ENCODE measurements at places on chromosomes 3 and 15. TPM values are rescaled to one million over a fixed set of nuclear protein-coding genes. Genes with fewer than 3 reads are reported as not detected.

DNA sequence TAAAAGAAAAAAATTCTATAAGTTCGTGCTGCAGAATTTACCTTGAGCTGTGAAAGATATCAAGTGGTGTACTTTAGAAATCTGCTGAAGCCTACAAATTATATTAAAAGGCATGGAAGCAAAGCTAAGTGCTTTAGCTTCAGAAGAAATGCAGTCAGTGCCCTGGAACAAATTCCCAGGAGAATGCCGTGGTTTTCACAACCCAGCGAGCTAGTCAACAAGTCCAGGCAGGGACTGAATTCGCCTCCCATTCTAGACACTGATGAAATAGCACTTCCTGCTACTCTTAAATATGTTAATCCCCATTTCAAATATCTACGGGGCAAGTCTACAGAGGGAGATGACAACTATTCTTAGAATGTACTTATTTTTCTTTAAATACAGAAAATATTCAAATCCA is 326.4 kb upstream of the IGF1R start:
- DNase-seq = no peak

DNA sequence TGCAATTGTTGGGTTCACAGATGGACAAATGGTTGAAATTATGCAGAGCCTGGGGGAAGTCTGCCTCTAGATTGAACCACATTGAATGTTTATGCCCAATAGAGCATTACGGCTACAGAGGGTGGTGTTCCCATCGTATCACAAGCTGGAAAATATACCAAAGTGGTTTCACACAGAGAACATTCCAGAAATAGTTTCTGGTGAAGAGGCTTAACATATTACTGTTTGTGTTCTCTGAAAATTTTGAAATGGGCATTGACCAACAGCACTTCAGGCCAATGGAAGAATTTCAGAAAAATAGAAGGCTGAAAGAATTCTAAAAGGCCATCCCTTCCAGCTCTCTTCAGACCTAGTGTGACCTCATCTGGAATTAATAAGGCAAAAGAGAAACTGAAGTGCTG is 203.9 kb downstream of the NEK10 start:
- DNase-seq = peak; percentile 63

GRCh38 chr3:48243886-48244285 is 3.0 kb downstream of the ZNF589 start:
- no peak for DNase-seq

FAM107A gene
- 2.1 TPM for polyA plus RNA-seq

GRCh38 chr3:14274999-14275961 is 96.7 kb downstream of the LSM3 start:
- DNase-seq = no peak

DNA sequence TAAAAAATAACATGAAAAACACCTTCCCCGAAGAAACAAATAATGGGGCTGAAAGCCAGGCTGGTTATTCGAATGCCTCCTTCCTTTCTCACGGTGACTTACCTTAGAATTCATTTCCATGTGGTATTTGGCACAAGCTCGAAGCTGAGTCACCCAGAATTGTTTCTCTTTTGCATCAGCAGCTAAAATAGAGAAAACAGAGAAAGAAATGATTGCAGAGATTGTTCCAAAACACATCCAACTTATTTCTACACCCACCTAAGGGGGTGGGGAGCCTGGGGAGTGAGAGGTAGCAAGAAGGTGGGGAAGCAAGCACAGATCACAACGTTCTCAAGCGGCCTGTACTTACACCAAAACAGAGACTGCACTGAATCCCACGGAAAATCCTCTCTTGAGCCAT is 104.7 kb downstream of the OSBPL10 start:
- DNase-seq = peak; percentile 36

DNA sequence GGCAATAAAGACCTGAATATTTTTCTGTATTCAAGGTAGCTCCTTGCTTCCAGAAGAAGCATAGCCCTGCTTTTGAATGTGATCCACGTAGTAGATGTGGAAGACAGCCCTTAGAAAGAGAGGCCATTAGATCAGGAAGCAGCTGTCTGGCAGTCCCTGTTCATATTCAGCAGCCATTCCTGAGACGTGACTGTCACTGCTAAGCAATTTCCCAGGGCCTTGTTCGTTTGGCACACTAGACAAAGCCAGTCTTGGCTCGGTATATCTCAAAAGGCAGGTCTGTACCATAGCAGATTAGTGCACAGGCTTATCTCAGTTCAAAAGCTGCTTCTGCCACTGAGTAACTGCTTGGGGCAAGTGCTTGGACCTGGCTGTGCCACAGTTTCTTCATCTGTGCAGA is 287.8 kb upstream of the MCTP2 start:
- peak; percentile 31 for DNase-seq

- no peak for DNase-seq
Observed at GRCh38 chr3:59446775-59447465, 397.1 kb upstream of the CFAP20DC start.

LINGO1 gene
- 7.6 TPM for polyA plus RNA-seq

- DNase-seq = no peak
Observed at GRCh38 chr3:71927505-71928066, 142.6 kb upstream of the PROK2 start.

DNA sequence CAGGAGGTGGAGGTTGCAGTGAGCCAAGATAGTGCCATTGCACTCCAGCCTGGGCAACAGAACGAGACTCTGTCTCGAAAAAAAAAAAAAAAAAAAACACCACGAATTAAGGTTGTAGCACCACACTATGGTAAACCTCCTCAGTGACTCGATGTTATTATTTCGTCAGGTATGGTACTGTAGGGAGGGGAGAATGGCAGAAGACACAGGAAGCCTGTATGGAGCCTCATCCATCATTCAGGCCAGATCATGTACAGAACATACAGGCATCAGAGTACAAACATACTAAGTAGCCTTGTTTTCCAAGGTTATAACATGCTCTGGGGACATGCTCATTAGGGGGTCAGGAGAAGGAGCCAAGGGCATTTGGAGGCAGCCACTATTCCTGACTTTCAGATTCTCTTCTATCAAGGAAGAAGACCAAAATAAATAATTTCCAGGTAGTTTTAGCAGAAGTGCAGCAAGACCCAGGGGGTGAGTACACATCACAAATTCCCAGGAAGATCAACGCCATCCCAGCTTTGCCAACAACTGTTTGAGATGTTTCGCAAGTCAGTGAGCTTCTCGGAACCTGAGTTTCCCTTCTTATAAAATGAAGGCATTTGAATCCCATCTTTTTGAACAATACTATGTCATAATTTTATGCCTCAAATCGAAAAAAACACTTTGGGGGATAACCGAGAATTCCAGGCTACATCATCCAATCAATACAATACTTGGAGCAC is 79.8 kb downstream of the FOXP1 start:
- DNase-seq = no peak

DNA sequence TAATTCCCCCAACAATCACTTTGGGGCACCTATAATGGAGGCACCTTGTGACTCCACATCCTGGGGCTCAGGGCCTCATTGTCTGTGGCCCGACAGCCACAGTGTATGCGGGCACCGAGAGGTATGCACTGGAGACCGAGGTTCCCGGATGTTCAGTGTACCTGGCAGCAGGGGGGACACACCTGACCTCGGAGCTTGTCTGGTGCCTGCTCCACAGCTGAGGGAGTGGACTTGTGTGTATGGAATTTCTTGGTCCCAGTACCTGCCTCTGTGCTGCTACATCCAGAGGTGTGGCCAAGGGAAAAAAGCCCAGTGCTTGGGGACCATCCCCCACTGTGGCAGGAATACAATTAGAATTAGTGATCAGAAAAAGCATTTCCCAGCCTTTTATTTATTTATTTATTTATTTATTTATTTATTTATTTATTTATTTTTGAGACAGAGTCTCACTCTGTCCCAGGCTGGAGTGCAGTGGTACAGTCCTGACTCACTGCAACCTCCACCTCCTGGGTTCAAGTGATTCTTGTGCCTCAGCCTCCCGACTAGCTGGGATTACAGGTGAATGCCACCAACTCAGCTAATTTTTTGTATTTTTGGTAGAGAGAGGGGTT is 8.8 kb upstream of the AEN start:
- no peak for DNase-seq

GRCh38 chr3:56812754-56813652 is 11.3 kb upstream of the ARHGEF3 start:
- no peak for DNase-seq

GPR27 gene
- polyA plus RNA-seq = 2.7 TPM

OCA2 gene
- 2.5 TPM for polyA plus RNA-seq

DNA sequence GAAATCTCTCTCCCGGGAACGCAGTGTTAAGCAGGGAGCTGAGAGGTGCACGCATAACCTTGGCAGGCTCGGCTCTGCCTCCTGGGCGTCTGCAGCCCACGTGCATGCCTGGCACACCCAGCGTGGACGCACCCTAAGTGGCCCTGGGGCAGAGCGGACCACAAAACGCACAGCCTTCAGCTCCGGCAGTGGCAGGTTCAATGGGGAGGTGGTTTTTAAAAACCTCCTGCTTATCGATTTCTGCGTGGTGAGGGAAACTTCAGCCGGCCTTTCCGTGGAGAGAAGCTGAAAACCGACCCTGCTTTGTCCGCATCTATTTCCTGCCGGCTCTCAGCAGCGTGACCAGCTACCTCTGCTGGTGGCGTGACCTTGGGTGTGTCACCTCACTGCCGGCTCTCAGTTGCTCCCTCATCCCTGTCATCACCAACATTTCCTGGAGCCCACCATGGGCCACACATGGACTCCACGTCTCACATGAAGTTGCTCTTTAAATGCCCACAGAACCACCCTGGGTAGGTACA is 134.8 kb upstream of the MEF2A start:
- no peak for DNase-seq

BCHE gene
- polyA plus RNA-seq = 61.8 TPM

DNA sequence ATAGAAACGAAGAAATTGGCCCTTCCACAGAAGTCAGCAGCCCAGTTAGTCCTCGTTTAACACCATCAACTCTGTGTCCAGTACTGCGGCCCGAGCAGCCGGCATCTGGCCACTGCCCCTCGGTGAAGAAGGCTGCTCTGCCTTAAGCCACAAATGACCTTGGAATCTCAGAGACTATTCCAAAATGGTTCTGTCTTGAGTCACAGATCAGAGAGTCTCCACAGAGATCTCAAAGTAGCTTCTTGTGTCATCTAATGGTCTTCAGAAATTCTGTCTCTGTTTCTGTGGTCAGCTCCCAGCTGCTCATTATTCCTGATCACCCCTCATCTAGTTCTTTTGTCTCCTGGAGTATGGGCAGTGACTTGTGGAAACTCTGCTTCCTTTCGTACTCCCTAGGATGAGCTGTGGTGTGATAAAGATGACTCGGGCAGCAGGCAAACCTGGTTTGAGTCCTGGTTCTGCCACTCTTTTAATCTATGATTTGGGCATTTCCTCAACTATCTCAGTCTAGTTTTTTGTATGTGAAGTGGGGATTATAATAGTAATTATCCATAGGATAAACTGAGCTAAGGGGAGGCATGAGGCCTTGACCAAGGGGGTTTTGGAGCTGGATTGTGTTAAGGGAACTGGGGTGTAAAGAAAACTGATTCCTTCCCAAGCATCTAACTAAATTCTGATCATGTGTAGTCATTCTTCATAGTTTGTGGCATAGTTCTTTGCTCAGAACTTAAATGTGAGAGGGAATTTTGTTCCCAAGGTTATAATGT is 22.6 kb downstream of the CRTC3 start:
- peak; percentile 13 for DNase-seq

UBA7 gene
- polyA plus RNA-seq = 21.6 TPM

- no peak for DNase-seq
Observed at GRCh38 chr3:152323834-152324233, 55.1 kb downstream of the MBNL1 start.
